ENCODE measurements at places on chromosomes 3 and 15.

GRCh38 chr3:172034786-172035685, 4.3 kb upstream of the FNDC3B start:
- no peaks in the 10 kb centered on the region for H3K27me3 ChIP-seq
- H3K27ac ChIP-seq = no peak overlapping the region
- H3K36me3 ChIP-seq = no peaks in the 10 kb centered on the region

- DNase-seq = no peak
- H3K4me1 ChIP-seq = no peaks in the 10 kb centered on the region
- H3K4me3 ChIP-seq = no peak overlapping the region
- no peaks in the 10 kb centered on the region for H3K36me3 ChIP-seq
Observed at GRCh38 chr15:38576837-38577236, 12.2 kb upstream of the RASGRP1 start.

GRCh38 chr3:58386626-58387365, 46.8 kb downstream of the PDHB start:
- no peak overlapping the region for H3K4me3 ChIP-seq
- no peaks in the 10 kb centered on the region for H3K27me3 ChIP-seq

DNA sequence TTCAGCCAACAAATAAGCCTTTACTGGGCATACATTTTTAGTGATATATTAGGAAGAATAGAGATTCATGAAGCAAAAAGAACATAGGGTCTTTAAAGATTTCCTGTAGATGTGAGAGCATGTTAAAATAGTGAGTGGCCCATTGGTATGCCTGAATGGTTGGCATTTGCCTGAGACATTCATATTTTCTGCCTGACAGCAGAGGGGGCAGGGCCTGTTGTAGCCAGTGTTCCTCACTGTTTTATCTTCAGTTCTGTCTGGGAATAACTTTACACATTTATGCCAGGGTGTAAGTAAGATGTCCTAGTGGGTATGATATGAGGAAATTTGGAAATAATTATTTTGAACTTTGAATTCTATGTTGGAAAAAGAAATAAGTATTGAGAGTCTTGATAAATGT, 704.7 kb upstream of the ARPP21 start:
- H3K27me3 ChIP-seq = no peaks in the 10 kb centered on the region
- no peak overlapping the region for H3K27ac ChIP-seq
- no peak overlapping the region for H3K4me3 ChIP-seq

- H3K4me3 ChIP-seq = no peak overlapping the region
- H3K36me3 ChIP-seq = no peaks in the 10 kb centered on the region
- no peak for DNase-seq
- H3K4me1 ChIP-seq = peaks cover 2% of the 10 kb centered on the region
Observed at GRCh38 chr3:169218314-169218983, 445.1 kb downstream of the MECOM start.

GRCh38 chr15:75727851-75728715, 15.4 kb upstream of the CSPG4 start:
- no peak for DNase-seq
- peaks cover 6% of the 10 kb centered on the region for H3K4me1 ChIP-seq
- H3K27ac ChIP-seq = no peak overlapping the region
- no peaks in the 10 kb centered on the region for H3K36me3 ChIP-seq

GRCh38 chr15:70128414-70129140, 30.9 kb upstream of the TLE3 start:
- DNase-seq = no peak
- H3K4me3 ChIP-seq = no peak overlapping the region
- H3K36me3 ChIP-seq = no peaks in the 10 kb centered on the region
- H3K27me3 ChIP-seq = no peaks in the 10 kb centered on the region
- peaks cover 4% of the 10 kb centered on the region for H3K4me1 ChIP-seq
- H3K27ac ChIP-seq = no peak overlapping the region

GRCh38 chr15:52101542-52102323, 10.8 kb downstream of the BCL2L10 start:
- no peaks in the 10 kb centered on the region for H3K4me1 ChIP-seq
- no peak overlapping the region for H3K4me3 ChIP-seq
- no peak for DNase-seq

DNA sequence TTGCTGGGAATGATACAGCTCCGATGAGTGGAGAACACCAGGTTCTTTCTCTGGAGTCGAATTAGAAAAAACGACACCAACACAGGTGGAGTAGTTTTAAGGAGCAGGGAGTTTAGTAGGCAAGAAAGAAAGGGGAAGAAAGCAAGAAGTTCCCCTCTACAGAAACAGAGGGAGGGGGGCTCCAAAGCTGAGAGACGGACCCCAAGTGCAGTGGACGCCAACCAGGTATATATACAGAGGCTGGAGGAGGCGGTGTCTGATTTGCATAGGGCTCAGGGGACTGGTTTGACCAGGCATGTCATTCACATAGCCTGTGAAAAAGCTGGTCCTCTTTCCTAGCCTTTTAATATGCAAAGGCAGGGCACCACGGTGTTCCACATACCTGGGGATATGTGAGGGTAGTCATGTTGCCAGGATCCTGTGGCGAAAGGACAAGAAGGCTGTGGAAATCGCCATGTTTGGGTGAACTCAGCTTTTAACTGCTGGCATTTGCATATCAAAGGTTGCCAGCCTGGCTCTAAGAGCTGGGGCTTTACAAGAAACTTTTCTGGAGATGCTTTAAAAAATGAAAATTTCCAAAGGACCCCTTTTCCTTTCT, 887.4 kb upstream of the EPHA6 start:
- no peaks in the 10 kb centered on the region for H3K27me3 ChIP-seq
- peaks cover 13% of the 10 kb centered on the region for H3K4me1 ChIP-seq
- no peak overlapping the region for H3K4me3 ChIP-seq
- no peak for DNase-seq
- H3K27ac ChIP-seq = no peak overlapping the region
- no peaks in the 10 kb centered on the region for H3K36me3 ChIP-seq

DNA sequence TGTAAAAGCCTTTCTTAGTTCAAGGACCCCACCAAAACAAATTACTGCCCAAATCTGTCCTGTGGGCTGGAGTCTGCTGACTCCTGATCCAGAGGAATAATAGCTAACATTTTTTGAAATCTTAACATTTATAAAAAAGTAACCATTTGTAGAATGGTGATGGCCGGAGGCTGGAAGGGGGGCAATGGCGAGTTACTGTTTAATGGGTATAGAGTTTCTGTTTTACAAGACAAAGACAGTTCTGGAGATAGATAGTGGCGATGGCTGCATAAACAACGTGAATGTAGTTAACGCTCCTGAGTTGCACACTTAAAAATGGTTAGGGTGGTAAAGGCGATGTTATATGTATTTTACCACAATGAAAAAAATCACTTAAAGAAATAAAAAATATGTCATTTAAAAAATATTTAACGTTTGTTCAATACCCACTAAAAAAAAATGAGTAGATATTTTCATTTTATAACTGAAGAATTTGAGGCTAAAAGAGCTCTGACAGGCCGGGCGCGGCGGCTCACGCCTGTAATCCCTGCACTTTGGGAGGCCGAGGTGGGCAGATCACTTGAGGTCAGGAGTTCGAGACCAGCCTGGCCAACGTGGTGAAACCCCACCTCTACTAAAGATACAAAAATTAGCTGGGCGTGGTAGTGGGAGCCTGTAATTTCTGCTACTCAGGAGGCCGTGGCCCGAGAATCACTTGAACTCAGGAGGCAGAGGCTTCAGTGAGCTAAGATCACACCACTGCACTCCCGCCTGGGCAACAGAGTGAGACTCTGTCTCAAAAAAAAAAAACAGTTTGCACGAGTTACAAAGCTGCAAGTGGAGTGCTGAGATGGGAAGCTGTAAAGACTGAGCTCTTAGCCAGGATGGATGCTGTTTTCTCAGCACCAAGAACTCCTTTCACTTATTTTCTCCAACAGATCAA, 37.6 kb downstream of the IGF2BP2 start:
- DNase-seq = no peak
- no peak overlapping the region for H3K4me3 ChIP-seq
- H3K4me1 ChIP-seq = no peaks in the 10 kb centered on the region
- no peak overlapping the region for H3K27ac ChIP-seq

DNA sequence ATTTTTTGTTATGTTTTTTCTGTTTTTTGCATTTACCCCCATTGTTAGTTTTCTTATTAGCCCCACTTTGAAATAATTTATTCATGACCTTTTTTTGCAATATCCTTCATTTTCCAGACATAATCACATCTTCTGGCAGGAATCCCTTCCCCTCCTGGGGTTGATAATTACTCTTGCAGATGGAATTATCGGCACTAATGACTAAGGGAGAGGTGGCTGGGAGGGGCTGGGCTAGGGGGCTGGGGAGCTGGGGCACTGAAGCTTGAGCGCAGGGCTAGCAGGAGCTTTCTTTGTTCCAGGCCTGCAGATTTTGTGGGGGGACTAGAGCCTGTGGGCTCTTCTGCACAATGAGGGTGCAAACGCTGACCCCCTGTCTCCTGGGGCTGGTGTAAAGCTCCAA, 77.8 kb downstream of the RAB11A start:
- H3K4me3 ChIP-seq = no peak overlapping the region
- DNase-seq = no peak
- no peaks in the 10 kb centered on the region for H3K36me3 ChIP-seq
- H3K27me3 ChIP-seq = no peaks in the 10 kb centered on the region
- no peak overlapping the region for H3K27ac ChIP-seq

- H3K27me3 ChIP-seq = no peaks in the 10 kb centered on the region
- no peak overlapping the region for H3K4me3 ChIP-seq
- DNase-seq = no peak
- no peaks in the 10 kb centered on the region for H3K4me1 ChIP-seq
- H3K27ac ChIP-seq = no peak overlapping the region
- H3K36me3 ChIP-seq = no peaks in the 10 kb centered on the region
Observed at GRCh38 chr3:187237741-187238140, 40.5 kb downstream of the RTP1 start.

DNA sequence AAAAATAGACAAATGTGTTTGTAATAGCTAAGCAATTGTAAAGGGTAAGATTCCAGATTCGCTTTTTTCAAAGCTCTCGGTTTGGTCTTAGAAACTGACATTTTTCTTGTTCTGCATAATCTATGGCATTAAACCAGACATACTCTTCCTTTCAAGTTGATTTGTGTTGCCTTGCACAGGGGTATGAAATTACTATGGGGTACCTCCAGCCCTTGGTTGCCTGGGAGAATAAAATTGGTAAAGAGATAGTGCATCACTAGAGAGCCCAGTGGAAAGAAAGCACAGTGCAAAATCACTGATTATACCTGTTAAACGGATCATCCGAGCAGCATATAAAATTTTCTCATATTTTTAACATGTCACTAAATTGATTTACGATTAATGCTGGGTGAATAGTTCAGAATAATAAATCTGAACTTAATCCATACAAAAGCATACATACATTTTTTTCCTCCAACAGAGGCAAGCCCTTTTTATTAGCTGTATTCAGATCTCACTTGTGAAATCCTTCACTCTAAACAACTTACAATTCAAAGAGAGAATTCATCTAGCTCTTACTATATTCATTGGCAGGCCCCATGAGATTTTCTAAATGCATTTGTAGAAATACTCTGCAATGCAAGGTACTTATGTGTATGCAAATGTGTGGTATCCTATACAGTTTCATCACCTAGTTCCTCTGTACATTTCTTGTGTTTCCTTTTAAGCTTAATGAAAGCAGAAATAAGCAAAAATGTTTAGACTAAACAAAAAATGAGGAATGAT, 224.4 kb downstream of the ROBO1 start:
- no peak for DNase-seq
- H3K27ac ChIP-seq = no peak overlapping the region
- H3K27me3 ChIP-seq = no peaks in the 10 kb centered on the region
- H3K4me3 ChIP-seq = no peak overlapping the region

DNA sequence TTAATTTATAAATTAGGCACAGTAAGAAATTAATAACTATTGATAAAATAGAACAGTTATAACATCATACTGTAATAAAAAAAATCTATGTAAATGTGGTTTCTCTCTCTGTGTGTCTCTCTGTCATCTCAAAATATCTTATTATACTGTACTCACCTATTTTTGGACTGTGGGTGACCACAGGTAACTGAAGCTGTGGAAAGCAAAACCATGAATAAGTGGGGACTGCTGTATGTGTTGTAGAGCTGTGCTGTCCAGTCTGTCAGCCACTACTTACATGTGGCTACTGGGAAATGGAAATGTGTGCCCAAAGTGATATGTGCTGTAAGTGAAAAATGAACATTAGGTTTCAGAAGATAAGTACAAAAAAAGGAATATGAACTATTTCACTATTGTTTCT, 145.5 kb downstream of the CNTN4 start:
- no peak overlapping the region for H3K27ac ChIP-seq
- no peaks in the 10 kb centered on the region for H3K27me3 ChIP-seq
- no peak overlapping the region for H3K4me3 ChIP-seq
- H3K36me3 ChIP-seq = no peaks in the 10 kb centered on the region

- H3K4me1 ChIP-seq = no peaks in the 10 kb centered on the region
- H3K36me3 ChIP-seq = peaks cover 99% of the 10 kb centered on the region
- H3K4me3 ChIP-seq = no peak overlapping the region
Observed at GRCh38 chr3:52262447-52262846, 16.0 kb downstream of the WDR82 start.

DNA sequence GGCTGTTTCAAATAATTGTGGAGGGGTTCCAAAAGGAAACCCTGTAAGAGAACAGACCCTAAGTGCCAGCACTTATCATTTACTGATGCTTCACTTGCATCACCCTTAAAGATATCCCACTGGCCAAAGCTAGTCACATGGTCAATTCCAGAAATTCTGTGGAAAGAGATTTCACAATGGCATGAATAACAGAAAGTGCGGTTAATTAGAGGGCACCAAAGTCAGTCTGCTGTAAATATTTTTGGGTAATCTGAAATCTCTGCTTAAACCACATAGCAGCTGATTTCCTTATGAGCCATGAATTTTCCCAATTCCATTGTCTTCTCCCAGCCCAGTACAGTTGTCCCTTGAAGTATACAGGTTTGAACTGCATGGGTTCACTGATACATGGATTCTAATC, 346.1 kb downstream of the SI start:
- H3K27ac ChIP-seq = no peak overlapping the region
- H3K4me1 ChIP-seq = no peaks in the 10 kb centered on the region
- no peaks in the 10 kb centered on the region for H3K27me3 ChIP-seq
- DNase-seq = no peak
- H3K36me3 ChIP-seq = no peaks in the 10 kb centered on the region
- no peak overlapping the region for H3K4me3 ChIP-seq

DNA sequence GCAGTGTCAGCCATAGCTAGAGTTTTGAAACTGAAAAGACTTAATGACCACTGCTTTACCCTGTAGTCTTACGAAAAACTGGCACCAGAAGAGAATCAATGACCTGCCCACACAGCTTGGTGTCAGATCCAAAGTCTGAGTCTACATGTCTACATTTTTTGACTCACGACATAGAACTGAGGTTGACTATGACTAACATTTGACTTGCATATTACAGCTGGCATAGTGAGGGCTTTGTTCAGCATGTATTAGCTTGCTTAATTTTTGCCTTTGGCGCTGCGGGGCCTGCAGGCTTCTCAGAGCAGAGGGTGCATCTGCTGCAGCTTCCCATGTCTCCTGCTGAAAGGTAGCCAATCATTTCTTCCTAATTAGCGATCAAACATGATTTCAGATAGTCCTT, 167.0 kb downstream of the EBLN2 start:
- no peaks in the 10 kb centered on the region for H3K36me3 ChIP-seq
- no peaks in the 10 kb centered on the region for H3K4me1 ChIP-seq
- no peak for DNase-seq
- H3K4me3 ChIP-seq = no peak overlapping the region
- H3K27ac ChIP-seq = no peak overlapping the region
- no peaks in the 10 kb centered on the region for H3K27me3 ChIP-seq

Data from neuronal stem cell (in vitro differentiated cells).